ENCODE measurements at places on chromosomes 11 and 22.

DNA sequence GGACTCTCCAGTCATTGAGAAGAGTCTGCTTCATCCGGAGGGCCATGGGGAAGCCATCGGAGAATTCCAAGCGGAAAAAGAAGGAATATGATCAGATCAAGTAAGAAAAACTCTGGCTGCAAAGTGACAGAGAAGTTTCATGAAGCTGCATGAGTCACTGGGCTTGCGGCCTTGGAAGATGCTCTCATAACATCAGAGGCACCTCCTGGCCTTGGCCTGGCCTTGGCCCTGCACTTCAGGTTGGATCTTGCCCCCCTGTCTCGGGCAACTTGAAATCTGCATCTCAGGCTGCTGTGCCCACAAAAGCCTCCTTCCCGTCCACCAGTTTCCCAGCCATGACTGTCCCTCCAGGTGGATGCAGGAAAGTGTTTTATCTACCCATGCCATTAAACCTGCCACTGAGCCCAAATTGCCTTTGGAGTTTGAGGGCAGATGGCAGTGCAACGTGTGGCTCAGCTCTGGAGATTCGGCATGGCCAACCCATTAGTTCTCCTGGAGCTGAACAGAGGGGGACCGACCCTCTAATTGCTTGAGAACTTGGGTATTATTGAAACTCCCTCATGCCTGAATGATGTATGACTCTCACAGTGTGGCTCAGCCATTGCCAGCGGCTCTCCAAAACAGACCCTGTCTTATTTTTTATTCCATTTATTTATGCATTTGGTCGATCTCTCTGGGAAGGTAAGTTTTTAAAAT, 66.7 kb downstream of the SEZ6L start:
- no peak for DNase-seq

GRCh38 chr11:61340979-61341378, 8.0 kb downstream of the TKFC start:
- no peak for DNase-seq

DNA sequence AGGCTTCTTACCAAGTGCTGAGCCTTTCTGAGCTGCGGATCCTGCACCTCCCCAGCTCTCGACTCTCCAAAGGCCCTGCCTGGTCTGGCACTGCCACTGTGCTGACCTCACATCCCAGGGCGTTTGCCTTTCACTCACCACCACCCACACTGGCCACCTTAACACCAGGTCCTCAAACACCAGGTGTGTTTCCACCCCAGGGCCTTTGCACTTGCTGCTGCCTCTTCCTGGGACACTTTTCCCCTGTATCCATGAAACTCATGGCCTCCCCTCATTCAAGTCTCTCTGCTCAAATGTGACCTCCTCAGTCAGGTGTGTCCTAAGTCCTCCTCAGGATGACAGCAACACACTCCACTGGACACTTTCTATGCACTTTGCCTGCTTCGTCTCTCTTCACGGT, 51.4 kb upstream of the ANO1 start:
- no peak for DNase-seq

GRCh38 chr11:59575505-59575904, 40.1 kb downstream of the OSBP start:
- no peak for DNase-seq

DNA sequence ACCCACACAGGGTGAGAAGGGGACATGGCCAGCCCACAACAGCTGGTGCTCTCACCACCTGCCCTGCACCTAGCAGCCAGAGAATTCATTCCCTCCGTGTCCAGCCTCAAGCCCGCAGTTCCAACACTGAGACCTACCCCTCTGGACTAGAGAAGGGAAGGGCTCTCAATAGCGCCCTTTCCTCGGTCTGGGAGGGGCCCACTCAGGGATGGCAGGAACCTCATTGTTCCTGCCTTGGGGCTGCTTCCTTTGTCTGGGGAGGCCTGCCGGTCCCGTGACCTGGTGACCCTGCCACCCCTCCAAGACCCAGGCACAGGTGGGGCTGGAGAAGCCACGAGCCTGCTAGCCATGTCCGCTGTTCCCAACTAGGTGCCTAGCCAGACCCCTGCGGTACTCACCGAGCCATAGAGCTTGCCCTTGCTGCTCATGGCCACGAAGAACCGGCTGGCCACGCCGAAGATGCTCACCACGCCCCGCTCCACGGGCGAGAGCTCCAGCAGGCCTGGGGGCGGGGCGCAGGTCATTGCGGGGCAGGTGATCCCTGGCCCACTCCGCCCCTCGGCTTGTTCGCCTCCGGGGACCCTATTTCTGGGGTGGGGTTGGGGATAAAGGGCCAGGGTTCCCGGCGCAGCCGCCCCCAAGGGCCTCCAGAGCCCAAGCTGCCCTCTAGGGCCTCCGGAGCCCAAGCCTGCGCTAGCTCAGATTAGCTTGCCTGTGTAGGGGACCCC, 1.4 kb downstream of the FGF4 start:
- no peak for DNase-seq

- no peak for DNase-seq
Observed at GRCh38 chr11:1834779-1835670, at the start of gene SYT8. TSS of gene SYT8 (plus strand) at chr11:1834990. CDS start at chr11:1835106, 116 bp downstream.

GRCh38 chr11:114314096-114314495, 17.9 kb downstream of the NNMT start:
- no peak for DNase-seq

GRCh38 chr11:79290761-79291160, 150.1 kb downstream of the TENM4 start:
- DNase-seq, result no peak

DNA sequence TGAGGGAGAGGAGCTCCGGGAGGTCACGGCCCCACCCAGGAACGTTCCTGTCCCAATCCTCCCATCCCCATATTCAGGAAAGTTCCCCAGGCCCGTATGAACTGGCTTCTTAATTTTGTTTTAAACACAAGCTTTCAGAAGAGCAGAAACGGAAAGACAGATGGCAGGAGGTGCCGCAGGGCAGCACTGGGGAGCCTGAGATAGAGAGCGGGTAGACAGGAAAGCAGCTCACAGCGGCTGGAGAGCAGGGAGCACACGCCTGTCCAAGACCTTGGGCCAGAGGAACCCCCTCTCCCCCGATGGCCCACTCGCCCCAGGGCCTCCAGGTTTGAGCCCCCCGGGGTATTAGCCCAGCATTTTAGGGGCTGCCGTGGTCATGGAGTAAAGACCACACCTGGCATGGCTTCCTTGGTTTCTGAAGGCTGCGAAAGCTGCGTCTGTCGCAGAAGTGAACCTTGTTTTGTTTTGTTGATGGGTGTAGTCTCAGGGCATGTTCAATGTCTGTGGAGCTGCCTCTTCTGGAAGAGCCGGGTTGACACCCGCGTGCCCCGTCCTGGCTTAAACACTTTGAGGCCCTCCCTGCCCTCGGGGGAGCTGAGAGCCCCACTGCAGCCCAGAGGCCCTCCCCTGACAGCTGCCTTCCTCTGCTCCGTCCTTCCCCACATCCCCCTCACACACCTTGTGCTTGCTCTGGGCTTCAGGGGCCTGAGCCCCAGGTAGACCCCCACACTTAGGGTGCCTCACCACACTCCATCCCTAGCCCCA, 17.9 kb upstream of the KCNQ1OT1 start:
- DNase-seq, result no peak

DNA sequence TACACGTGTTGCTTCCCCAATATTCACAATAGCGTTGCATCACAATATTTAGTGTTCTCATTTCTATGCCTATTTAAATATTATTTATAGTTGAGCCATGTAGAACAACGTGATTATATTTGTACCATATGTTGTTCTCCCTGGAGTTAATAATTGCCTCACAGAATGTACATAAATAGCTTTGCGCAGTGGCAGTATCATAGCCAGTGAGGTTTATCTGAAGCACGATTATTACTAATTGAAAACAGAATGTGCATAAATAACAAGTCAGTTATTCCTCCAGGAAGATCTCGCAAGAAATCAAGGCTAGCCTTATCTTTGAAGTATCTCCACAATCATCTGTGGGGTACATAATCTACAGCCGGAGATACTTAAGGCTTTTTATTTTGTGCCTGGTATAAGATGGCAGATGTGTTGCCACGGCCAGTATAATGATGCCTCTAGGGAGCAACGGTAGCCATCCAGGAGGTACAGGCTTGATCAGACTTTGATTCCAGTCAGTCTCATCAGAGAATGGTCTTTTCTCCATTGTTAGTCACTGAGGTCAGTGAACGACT, 197.5 kb downstream of the MSANTD4 start:
- DNase-seq, result no peak

GRCh38 chr11:117186431-117186761, 7.9 kb downstream of the SIDT2 start:
- DNase-seq, result no peak

GRCh38 chr11:96229354-96229977, 113.5 kb downstream of the MAML2 start:
- DNase-seq, result no peak

DNA sequence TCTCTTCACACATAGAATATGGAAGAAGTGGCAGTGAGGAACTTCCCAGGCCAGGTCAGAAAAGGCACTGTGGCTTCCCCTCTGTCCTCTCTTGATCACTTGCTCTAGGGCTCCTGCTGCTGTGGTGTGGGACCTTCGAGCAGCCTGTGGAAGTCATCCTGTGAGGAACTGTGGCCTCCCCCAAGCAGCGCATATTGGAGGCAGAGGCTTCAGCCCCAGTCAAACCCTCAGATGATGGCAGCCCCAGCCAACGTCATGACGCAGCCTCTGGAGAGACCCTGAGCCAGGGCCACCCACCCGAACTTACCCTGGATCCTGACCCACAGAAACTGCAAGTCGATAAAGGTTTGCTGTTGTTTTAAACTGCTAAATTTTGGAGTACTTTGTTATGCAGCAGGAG, 444.9 kb downstream of the TBC1D22A start:
- no peak for DNase-seq

GRCh38 chr11:35112056-35112845, 26.7 kb upstream of the CD44 start:
- no peak for DNase-seq

GRCh38 chr11:92225125-92225567, 528 bp downstream of the FAT3 start:
- DNase-seq, result no peak

DNA sequence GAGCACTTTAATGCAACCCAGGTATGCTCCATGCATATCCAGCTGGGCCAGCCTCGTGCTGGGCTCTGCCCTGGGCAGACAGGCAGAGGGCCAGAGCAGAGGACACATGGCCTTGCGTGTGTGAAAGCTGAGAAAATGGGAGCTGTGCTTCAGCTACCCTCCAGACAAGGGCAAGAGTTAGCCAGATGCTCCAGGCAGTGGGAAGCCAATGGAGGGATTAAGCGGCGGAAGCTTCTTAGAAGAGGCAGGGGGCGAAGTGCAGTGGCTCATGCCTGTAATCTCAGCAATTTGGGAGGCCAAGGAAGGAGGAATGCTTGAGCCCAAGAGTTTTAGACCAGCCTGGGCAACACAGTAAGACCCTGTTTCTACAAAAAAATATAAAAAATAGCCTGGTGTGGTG, 9.8 kb upstream of the ARHGEF17 start:
- peak; percentile 60 for DNase-seq

- no peak for DNase-seq
Observed at GRCh38 chr22:39722501-39722900, 151.9 kb downstream of the CACNA1I start.

GRCh38 chr11:35838071-35838470, 105.8 kb upstream of the LDLRAD3 start:
- DNase-seq, result no peak

DNA sequence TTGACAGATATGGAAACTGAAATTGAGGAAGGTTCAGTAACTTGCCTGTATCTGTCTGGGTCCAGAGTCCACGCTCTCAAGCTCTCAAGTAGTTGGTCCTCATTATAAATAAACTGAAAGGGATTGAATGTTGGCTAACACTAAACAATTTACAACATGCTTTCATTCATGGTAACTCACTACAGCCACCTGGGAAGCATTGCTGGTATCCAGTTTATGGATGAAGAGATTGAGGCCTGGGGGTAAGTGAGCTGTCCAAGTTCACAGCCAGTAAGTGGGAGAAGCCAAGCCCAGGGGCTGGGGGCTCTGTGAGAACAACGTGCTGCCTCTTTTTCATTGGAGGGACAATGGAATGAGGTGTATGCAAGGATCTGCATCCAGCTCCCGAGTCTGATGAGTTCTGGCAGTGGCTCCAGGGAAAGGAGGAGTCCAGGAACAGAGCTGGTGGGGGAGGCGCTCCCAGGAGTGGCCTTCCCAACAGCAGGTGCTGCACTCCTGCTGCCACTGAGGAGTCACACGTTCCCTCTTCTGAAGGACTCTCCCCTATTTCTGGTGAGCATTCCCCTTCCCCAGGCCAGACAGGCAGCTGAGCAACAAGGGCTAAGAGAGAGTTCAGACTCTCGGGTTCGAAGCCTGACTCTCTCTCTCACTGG, 175.8 kb downstream of the CSNK2A3 start:
- no peak for DNase-seq

- no peak for DNase-seq
Observed at GRCh38 chr11:83566950-83567349, 280.8 kb upstream of the CCDC90B start.

DNA sequence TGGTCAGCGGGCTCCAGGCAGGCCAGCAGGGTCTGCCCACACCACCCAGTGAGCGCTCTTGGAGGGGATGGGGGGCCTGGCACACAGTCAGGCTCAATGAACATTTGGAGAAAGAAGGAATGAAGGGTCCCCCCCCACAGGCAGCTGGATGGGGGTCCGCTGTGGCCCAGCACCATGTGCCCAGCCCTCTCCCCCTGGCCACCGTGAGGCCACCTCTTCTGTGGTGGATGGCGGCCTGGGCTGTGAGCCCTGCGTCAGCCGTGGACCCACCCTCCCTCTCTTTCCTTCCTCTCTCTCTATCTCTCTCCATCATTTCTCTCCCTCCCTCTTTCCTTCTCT, 35.1 kb upstream of the MUC5AC start:
- no peak for DNase-seq

DNA sequence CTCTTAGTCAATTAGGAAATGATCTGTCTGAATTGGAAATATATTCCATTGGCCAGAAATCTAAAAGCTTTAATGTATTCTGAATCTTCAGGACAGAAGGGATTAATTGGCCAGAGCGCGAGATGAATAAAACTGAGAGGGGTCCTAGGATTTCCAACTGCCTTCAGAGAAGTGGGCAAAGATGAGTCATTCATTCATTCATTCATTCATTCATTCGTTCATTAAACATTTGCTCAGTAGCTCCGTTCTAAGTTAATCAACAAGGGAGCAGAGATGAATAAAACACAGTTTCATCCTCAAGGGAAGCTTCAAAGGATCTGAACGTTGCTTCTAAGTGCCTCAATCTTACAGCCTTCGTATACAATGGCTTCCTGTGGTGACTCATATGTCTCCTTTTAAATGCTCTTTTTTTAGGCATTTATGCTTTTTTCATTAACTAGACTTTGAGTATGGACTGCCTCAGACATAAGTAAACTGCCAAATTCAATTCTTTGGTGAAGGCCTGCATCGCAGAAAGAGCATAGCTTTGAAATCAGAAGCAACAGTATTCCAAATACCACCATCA, 537.4 kb upstream of the CCDC90B start:
- no peak for DNase-seq

GRCh38 chr11:114166897-114167323, 107.4 kb downstream of the ZBTB16 start:
- no peak for DNase-seq

Measured in D341Med (cell line).